Stimulated activated CD4-positive, alpha-beta T cell treated with anti-CD3 and anti-CD28 coated beads, Interleukin-15, amount 100 ng/mL, for 1 hour (primary cell): ENCODE measurements at places on chromosomes 2 and 18.

GRCh38 chr2:236940916-236941520 is 144.7 kb upstream of the COPS8 start:
- no peak for DNase-seq

- DNase-seq: no peak
Measured at GRCh38 chr2:206482633-206483032, 39.3 kb downstream of the ADAM23 start.

- no peak for DNase-seq
Measured at GRCh38 chr18:66129248-66129647, 378.4 kb downstream of the CDH7 start.

GRCh38 chr2:206211657-206212255 is 52.1 kb downstream of the EEF1B2 start:
- no peak for DNase-seq

- DNase-seq: no peak
Measured at GRCh38 chr18:41972067-41972925, 17.3 kb downstream of the PIK3C3 start.

DNA sequence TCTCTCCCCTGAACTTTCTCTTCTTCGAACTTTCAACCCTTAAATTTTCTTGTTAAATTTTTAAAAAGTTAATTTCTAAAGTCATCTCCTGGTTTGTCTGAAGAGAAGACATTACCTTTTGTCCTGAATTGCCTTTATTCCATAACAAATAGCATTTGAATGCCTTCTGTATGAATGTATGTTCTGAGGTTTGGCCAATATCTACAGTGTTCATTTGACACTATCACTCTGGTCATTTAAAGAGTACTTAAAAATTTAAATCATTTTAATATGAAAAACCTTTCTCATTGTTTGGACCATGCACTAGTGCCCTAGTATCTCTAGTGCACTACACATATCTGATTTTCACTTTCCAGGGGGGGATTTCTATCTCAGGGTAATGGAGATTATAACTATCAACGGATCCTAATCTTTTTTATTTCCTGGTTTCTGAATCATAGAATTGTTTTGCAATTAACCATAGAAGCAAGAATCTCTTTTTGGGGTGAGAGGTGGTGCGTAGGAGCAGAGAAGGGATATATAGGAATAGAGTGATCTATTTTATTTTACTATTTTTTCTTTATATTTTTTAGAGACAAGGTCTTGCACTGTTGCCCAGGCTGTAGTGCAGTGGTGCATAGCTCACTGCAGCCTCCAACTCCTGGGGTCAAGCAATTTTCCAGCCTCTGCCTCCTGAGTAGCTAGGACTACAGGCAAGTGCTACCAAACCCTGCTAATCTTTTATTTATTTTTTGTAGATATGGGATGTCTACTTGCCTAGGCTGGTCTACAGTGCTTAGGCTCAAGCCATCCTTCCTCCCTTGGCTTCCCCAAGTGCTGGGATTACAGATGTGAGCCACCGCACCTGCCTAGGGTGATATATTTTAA is 25.5 kb downstream of the TANC1 start:
- DNase-seq: no peak

DNA sequence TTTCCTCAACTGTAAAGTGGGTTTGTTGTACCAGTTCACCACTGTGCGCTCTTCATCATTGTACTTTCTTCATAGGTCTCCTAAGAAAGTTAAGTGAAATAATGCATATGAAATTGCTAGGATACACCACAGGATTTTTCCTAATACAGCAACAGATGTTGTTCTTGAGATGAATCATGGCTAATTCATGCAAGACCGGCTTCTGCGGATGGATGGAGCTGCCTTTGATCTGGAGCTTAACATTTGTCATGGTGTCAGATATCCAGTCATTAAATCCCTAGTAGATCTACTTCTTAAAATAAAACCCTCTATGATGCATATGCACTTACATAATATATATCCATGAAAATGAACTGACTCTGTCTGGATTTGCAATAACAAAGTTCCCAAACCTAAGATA is 114.1 kb downstream of the COL6A3 start:
- DNase-seq: no peak

- no peak for DNase-seq
Measured at GRCh38 chr2:44929159-44929734, 12.3 kb upstream of the SIX3 start.

DNA sequence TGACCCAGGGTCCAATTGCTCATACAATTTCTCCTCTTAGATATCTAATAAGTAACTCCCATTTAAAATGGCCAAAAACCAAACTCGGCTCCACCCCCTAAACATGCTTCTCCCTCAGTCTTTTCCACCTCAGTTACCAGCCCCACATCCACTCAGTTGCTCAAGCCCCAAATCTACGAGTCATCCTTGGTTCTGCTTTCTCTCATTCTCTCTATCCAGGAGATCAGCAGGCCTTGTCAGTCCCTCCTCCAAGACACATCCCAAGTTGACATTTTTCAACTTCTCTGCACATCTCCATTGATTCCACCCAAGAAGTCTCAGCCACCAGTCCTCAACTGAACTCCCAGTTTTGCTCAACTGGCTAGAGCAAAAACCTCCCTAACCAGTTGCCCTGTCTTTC is 40.5 kb upstream of the RTN4 start:
- no peak for DNase-seq

DNA sequence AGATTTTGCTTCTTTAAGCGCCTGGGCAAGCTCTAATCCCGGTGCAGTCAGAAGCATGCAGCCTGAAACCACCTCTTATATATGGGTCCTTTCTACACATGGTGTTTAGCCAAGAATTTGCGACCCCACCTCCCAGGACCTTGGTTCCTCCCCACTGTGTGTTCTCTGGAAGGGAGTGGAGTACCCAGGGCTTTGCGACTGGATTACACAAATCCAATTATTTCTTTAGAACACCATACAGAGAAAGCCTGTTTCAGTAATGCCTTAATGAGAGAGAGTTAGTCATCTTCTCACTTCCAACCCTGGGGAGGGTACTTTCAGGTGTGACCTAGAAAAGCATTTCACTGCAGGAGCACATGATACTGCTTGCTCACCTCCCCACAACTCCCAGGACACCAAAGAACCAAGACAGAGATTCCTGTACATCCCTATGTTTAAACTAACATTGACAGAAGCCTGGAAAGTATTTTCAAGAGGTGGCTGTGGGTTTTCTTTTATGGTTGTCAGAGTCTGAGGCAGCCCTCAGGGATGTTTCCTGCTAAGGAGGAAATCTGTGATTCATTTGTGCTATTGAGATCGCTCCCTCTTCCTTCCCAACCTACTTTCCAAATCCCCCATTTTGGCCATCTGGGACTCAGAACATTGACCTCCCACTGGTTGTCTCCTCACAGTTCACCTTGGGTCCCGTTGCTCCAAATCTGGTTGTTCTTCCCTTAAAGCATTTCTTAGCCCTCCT is at the start of gene CAPN14:
TSS of gene CAPN14 (minus strand) at position 51 of the 736 bp plus-strand sequence. CDS start 12,068 bp downstream, outside the sequence.
- no peak for DNase-seq

DNA sequence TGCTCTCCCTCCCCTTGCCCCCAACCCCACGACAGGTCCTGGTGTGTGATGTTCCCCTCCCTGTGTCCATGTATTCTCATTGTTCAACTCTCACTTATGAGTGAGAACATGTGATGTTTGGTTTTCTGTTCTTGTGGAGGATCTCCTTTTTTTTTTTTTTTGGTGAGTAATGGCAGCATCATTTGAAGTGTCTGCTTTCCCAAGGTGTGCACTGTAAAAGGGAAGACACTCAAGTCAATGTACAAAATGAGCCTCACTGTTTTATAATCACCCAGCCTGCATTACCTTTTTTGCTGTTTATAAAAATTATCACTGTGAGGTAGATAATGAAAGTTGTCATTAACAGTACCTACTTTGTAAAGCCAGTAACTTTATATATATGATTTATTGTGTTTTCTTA is 56.9 kb downstream of the INSIG2 start:
- no peak for DNase-seq

- no peak for DNase-seq
Measured at GRCh38 chr2:88808083-88808482, 116.6 kb downstream of the RPIA start.

DNA sequence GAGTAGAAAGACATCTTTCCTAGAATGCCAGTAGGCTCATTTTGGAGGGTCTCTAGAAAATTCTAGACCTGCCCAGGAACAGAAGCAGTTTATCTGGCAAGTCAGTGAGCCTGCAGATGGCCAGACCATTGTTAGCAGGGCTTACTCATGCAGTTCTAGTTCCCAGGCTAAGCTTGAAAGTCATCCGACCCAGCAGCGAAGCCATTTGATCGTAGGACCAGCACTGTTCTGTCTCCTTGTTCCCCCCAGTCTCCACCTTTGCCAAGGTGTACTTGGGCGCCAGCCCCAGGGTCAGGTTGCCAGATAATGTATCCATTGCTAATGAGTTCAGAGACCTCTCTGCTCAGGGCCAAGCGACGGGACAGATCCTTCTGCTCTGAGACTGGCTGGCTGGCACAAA is 70.1 kb downstream of the EPAS1 start:
- no peak for DNase-seq

- peak; percentile 49 for DNase-seq
Measured at GRCh38 chr2:190408538-190409271, 550 bp downstream of the MFSD6 start.

GRCh38 chr2:128263902-128264331 is 54.8 kb downstream of the HS6ST1 start:
- DNase-seq: no peak

GRCh38 chr2:221629468-221629867 is 57.4 kb upstream of the EPHA4 start:
- DNase-seq: no peak

DNA sequence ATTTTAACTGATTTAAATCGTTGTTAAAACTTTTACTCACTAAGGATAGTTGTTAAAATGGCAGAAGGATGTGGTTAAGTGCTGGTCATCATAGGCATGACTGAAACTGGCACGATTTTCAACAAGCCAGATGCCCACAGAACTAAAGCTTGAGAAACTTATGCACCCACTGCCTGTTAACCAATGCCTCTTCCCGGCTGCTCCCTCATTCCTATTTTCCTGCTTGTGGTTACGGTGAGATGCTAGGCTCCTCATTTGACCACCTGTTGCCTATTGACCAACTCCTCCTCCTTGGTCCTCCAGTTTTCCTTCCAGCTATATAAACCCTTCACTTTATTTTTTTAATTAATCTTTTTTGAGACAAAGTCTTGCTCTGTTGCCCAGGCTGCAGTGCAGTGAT is 238.7 kb downstream of the TFCP2L1 start:
- no peak for DNase-seq

GRCh38 chr2:150853263-150853662 is 365.8 kb upstream of the RND3 start:
- DNase-seq: no peak

DNA sequence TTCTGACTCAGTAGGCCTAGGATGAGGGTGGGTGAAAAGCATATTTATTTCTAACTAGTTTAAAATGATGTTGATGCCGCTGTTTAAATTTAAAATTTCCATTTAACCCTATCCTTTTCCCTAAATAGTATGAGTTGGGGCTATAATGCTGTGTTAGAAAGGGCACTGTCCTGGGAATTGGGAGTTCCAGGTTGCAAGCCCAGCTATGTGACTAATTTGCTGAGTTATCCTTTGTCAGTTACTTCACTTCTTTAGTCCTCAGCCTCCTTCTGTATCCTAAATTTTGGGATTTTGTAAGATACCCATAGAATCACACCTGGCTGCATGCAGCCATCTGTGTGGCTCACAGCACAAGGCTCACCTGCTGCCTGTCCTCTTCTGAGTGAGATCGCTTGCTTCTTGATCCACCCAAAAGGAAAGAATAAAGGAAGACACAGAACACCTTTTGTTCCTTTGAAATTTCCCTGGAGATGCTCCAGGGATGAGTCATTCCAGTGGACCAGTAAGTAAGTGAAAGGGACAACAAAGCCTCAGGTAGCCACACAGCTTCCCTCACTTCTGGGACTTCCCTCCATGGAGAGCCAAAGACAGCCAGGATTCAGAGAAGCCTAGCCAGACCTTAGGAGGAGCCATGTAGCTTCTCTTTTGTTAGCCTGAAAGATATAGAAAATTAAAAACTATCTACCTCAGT is 97.2 kb downstream of the DTNA start:
- no peak for DNase-seq

GRCh38 chr2:26532301-26533250 is 54.7 kb upstream of the OTOF start:
- no peak for DNase-seq

DNA sequence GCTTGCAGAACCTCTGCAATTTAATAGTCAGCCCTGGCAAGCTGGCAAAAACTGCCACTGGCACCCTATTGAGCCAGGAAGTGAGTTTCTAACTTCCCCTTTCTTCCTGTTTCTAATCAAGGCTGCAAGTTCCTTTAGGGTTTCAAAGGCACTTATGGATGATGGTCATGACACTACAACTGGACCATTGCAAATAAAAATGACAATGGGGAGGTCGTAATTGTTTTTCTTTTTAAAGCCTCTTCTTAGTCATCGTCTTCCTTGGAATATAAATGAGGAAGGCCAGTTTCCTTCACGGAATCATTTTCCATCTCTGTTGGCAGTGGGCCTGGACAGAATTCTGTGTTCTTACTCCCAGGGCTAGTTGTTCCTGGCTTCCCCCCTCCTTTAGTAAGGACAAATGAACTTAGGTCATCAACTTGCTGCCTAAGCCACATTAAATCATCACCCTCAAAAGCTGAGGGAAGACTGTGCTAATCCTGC is 35.8 kb downstream of the SH3RF3 start:
- no peak for DNase-seq

DNA sequence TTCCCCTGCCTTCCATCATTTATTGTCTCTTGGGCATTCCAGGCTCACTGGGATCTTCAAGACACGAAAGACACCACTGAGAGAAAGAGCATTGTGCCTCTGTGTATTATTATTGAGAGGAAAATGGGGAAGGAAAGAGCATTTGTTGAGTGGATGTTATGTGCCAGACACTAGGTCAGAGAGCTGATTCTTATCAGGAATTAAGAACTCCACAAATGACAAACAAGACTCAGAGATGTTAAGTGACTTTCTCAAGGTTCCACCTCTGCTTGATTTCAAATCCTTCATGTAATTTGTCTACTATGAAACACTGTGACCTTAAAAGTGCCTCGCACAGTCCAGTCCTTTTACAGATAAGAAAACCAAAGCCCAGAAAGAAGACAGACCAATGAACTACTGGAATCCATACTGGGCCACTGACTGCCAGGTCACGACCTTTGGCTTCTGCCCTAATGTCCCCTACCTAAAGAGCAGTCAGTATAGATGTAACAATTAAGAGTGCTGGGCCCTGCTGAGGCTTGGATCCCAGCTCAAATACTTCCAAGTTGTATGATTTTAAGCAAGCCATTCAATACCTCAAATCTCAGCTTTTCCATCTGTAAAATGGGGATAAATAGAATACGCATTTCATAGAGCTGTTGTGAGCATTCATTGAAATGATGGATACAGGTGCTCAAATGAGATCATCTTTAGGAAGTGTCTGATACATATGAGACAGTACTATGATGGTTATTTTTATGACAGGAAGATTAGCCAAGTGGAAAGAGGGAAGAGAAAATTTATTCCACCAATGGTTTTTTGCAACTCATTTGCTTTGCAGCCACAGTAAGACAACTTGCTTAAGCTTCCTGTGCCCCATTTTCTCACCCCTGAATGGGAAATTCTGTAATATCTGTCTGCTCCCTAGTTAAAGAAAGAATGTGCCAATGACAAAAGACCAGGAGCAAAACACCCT is 10.9 kb downstream of the KLF7 start:
- DNase-seq: no peak
